ENCODE measurements at places on chromosomes 3 and 15.

GRCh38 chr3:69647081-69647480 lies 92.2 kb upstream of the MITF start:
- no peak for DNase-seq

DNA sequence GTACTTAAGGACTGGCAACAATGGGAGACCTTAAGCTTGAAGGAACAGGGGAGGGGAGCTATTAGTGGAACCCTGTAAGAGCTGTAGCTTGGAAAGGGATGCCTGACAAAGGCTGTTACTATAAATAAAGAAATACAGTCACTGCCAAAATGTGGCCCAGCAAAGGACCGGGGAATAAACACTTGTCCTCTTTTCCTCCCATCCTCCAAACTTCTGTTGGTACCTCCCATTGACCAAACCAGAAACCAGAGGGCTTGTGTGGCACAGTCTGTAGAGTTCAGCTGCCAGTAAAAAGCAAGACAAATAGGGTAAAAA lies 25.1 kb upstream of the TCF12 start:
- DNase-seq = no peak

DNA sequence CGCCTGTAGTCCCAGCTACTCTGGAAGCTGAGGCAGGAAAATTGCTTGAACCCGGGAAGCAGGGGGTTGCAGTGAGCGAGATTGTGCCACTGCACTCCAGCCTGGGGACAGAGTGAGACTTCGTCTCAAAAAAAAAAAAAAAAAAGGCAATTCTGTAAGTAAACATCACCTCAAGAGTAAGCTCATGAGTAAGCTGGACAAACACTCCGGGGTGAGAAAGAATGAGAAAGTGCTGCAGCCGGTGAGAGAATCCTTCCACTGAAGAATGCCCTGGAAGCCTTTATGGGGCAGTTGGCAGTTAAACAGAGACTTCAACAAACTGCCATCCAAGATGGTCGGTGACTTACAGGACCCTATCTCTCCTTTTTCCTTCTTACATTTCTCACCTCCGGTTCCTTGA lies 47.5 kb downstream of the FEZF2 start:
- no peak for DNase-seq

DNA sequence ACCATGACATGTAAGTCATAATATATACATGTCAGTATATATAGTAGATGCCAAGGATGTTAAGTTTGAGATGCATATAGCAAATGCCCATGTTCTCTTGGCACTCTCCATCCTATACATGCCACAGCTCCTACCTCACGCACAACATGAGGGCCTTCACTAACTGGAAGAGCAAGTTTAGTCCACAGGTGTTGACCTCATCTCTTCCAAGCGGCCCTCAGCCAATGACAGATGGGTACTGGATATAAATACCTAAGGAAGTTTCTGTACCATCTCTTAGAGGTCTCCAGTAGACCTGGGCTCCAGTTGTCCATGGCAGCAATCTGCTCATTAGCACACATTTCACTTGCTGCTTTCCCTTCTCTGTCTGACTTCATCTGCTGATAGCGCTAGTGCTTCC lies 43.3 kb upstream of the CMC1 start:
- DNase-seq = no peak

DNA sequence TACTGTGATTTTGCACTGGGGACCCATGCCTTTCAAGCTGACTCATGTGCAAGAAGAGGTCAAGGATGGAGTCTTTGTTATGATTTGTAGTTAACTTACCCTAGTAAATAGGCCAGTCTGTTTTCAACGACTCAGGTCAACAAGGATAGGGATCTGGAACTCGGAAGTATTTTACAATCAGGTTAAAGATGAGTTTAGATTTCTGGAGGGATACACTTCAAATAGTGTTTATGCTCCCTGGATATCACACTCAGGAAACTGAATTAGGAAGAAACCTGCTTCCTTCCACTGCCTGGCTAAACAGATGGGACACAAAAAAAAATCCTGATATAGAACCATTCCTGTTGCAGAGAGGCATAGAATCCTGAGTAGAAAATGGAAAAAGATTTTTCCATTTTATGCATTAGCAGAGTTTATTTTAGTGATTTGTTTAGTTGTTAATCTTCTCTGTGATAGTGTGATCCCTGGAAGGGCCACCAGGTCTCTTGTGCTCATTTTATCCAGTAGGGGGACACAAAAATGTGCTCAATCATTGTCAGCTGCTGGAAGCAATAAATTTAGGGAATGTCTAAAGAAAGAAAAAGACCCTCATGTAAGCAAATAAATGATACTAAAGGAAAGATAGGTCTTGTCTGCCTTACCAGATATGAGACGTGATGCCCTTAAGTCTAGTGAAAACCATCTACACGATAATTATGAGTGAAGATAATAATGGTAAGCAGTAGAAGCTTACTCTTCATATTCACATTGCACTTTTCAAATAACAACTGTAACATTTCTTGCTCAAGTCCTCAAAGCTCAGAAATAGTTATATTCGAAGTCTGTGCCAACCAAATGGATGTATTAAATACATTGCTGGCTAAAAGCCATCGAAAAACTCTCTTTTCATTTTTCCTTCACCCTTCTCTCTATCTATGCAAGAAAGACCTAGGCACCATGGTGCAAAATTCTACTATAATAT lies 452.1 kb upstream of the KCNMB2 start:
- DNase-seq = no peak

GRCh38 chr3:9769426-9770275 lies at the start of gene CAMK1:
TSS of gene CAMK1 (minus strand) at chr3:9769947. CDS start at chr3:9767749, 2,198 bp downstream.
- peak; percentile 92 for DNase-seq

- DNase-seq = peak; percentile 68
These were observed 13.1 kb upstream of the RAB8B start for GRCh38 chr15:63176302-63176701.

Measured in GM23248 (cell line).